AG10803 (cell line): ENCODE measurements at places on chromosomes 2 and 18.

DNA sequence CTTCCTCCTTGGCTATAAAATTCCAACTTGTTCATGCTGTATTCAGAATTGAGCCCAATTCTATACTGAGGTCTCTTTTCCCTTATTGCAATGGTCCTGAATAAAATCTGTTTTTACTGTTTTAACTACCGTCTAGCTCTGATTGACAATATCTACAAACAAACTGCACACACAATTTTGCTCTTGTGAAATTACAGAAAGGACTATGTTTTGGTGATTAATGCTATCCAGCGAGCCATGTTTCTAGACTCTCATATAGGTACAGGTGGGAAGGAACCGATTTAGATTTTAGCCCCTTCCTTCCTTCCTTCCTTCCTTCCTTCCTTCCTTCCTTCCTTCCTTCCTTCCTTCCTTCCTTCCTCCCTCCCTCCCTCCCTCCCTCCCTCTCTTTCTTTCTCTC is 254.4 kb downstream of the SLC4A3 start:
- DNase-seq, result no peak

GRCh38 chr18:76658627-76659026 is 163.6 kb upstream of the ZNF516 start:
- DNase-seq, result no peak

DNA sequence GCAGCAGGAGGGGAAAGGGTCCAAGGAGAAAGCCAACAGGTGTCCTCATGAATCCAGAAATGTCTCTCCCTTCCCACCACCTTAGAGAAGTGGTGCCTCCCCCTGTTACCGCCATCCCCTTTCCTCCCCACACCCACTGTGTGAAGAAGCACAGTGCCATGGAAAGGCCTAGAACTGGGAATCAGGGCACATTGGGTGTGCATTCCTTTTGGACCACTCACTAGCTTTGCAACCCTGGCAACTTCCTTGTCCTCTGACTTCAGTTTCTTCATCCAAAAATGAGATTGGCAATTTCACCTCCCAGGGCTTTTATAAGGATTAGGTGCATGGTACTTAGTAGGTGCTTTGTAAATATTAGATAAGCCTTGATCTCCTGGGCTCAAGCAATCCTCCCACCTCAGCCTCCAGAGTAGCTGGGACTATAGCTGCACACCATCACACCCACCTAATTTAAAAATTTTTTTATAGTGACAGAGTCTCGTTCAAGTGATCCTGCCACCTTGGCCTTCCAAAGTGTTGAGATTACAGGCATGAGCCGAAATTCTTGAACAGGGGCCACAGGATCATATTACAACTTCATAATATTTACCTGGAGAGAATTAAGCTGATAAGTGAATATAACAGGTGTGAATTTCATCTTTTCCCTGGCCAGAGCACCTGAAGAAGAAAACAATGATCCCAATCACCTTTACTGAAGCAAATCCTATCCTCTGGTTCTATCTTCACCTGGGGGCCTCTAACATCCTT is 97.9 kb upstream of the TAF1B start:
- peak; percentile 31 for DNase-seq

DNA sequence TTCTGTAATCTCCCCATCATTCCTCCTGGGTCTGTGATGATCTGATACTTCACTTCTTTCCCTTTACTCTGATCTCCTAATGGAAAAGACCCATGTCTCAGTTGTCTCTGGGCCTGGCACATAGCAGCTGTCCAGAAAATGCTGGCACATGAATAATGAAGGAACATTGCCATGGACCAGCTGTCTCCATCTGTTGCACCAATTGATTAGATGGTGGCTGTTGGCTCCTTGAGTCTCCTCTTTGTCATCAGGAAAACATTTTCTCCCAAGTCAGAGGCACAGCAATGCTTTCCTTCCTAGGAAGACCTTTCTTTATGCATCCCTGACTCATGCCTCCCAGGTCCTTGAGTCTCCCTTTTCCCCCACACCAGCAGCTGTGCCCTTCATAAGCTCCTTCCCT is 286.2 kb upstream of the CXCR4 start:
- no peak for DNase-seq
